ENCODE measurements at places on chromosomes 6 and 20.
A peak's percentile ranks its signal among the peaks of the same experiment; 100 is the strongest.

DNA sequence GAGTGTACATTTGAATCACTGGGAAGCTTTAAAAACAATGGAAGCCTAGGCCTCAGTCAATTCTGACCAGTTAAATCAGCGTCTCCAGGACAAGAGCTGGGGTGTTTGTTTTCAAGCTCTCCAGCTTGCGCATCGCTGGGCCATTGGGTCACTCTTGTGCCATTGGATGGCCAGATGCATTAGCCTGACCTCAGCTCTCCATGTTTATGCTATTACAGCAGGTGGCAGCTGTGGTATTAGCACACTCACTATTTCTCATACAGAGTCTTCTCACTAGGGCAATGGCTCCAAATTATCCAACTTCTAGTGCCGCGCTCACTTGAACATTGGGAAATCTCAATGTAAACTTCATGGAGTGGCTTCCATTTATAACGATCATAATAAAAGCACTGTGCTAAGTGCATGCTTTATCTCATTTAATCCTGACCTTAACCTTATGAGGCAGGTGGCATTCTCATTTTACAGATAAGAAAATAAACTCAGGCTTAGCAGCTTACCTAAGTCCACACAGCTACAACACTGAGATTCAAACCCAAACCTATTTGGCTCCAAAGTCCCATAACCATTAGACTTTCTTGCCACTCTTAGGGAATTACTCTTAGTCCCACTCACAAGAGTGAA, 108.8 kb downstream of the PPP1R14C start:
- DNase-seq = no peak

DNA sequence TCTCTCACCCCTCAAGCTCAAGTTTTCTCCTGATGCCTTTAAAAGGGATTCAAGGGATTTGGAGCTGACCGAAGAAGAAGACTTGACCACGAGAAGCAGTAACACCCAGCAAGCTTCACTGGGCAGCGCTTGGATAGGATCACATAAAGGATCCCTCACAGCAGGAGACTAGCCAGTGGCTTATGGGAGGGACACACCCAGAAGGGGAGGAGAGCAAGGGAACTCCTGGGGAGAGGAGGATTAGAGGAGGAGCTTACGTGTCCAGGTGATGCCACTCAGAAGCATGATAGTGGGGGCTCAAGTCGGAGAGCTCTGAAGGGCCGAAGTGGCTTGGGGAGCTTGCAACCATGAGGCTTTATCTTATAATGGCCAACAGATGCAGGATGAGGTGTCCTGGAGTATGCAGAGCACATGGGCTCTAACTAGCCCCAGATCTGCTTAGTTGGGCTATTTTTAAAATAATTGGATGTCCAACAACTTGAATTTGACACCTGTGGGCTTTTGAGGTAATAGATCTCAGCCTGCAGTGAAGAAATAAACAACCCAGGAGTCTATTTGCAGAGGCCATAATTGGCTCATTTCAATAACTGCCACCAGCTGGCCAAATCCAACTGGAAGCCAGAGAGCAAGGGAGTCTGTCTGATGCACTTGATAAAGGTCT, 137.9 kb upstream of the EXOC2 start:
- no peak for DNase-seq

DNA sequence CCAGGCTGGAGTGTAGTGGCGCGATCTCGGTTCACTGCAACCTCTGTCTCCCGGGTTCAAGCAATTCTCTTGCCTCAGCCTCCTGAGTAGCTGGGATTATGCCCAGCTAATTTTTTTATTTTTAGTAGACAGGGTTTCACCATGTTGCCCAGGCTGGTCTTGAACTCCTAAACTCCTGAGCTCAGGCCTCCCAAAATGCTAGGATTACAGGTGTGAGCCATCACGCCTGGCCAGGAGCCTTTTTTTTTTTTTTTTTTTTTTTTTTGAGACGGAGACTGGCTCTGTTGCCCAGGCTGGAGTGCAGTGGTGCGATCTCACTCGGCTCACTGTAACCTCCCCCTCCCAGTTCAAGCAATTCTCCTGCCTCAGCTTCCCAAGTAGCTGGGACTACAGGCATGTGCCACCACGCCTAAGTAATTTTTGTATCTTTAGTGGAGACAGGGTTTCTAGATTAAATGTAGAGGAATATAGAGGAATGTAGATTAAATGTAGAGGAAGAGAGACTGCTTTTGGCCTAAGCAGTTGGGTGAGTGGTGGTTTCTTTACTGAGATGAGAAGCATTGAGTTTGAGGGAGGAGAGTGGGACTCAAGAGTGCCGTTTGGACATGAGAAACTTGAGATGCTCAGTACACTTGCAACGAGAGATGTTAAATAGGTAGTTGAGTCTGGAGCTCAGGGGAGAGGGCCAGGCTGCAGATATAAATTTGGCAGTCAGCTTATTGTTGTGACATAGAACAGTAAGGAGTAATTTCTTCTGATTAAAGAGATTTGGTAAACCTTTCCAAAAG, 16.7 kb downstream of the VAPB start:
- no peak for DNase-seq

DNA sequence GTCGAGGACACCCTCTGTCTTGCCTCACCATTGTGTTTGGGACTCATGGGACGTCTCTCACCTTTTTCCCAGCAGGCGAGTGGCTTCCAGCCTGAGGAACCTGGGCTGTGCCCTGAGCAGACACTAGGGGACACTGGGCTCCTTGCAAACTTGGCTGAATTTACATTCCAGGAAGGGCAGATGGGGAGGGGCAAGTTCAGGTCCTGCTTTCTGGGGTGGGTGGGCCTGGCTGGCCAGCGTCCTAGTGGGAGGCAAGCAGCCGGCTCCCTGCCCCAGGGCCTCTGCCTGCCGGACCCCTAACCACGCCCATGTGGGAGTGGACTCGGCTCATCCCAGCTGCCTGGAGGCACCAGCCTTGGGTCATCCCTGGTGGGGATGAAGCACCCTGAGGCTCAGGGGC, 48.2 kb upstream of the MLN start:
- no peak for DNase-seq

DNA sequence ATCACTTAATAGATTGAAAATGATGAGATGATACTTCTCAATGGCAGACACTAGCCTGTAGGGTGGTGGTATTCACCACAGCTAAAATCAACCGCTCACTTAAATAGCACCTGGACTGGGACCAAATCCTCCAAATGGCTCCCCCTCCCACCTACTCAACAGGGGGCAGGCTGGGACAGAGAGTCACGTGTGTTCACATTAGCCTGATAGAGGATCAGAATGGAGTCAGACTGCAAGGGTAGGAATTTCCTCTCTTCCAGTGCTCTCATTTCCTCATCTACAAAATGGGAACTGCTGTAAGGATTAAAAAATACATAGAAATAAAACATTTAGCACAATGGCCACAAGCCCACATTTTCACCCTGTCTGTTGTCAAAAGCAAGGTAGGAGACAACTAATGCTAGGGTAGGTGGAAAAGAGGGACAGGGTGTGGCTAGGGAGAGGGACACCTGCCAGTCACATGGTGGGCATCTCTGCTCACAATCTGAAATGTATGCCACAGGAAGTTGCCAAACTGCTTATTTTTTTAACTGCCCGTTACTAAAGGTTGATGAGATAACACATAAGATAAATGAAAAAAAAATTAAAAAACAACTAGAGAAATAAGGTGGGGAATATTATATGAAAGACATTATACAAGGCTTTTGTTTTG, 55.3 kb downstream of the BACH2 start:
- no peak for DNase-seq

DNA sequence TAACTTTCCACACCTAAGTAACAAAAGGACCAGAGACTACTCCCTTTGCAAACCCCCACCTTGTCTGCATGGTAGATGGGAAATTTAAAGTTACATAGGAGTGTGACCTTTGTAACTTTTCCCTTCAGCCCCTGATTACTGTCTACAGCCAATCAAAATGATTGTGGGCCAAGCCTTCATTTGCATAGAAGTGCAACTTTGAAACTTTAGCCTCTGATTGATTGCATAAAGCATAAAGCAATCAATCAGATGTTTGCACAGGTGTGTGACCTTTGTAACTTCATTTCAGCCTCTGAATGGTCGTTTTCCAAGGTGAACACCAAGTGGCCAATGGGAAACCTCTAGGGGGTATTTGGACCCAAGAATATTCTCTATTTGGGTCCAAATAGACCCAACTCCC, 46.1 kb downstream of the PRKN start:
- no peak for DNase-seq

DNA sequence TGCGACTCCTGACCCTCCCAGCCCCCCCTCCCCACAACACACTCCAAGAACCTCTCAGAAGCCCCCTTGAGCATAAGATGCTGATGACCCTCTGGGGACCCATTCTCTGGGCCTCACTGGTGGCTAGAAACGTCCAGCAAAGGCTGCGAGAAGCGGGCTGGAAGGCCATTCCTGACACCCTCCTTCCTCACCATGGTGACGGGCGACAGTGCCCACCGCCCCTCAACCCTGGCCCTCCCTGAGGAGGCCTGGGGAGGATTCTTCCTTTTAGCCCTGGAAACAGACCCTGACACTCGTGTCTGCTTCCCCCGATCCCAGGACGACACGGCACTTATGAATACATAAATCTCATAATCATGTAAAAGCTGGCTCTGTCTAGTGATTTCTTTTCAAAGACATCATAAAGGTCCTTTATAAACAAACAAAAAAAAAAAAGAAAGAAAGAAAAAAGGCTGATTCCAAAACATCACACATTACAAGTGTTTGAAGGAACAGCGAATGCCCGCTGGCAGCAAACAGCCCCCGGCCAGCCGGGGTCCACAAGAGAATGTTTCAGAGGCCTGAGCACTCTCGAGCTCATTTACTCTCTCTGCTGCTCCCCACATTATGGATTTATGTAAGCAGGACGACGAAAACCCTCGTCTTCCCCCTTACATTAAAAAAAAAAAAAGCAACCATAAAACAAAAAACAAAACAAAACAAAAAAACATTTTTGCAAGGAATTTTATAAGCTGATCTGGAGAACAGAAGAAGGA, 40.7 kb downstream of the PREX1 start:
- DNase-seq = no peak

GRCh38 chr6:13014504-13015378, 298.2 kb downstream of the PHACTR1 start:
- DNase-seq = no peak

DNA sequence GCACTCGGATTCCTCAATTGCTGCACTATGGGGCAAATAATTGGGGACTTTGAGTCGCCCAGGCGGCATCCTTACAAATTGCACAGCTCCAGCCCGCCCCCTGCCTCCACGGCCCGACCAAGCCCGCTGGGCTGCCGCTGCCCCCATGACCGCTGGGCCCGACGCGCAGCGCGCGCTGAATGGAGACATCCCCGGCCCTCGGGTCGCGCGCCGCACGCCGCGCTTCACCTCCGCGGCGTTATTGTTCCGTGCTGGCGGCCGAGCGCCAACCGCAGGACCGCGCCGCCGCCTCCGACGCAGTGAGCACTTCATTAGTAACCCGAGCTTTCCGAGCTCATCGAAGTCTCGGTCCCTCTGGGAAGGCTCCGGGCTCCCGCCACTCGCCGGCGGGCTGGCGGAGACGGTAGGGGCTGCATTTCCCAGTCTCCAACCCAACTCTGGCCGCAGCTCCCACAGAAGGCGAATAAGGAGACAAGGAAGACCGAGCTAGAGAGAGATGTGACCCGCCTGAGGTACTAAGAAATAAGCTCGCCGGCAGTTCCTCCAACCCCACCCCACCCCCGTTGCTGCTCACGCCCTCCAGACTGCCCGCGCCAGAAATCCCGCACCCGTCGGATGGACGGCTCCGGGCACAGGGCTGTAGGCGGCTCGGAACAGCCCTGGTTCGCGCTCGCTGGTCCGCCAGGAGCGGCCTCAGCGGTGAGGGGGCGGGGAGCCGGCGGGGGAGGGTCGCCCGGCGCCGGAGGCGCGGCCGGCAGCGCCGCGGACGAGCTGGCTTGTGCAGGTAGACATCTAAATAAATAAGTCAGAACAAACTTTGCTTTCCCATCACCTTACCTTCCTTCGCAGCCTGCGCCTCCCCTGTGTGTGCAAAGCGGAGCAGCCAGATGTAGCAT, 703 bp downstream of the EPHA7 start:
- no peak for DNase-seq

- no peak for DNase-seq
Measured at GRCh38 chr20:45294003-45294368, 12.7 kb upstream of the RBPJL start.

GRCh38 chr6:92354270-92354829, 1065.0 kb downstream of the EPHA7 start:
- DNase-seq = no peak

GRCh38 chr20:35087355-35087754, 5.3 kb downstream of the TRPC4AP start:
- DNase-seq = no peak

- DNase-seq = no peak
Measured at GRCh38 chr6:116761779-116762178, 3.7 kb downstream of the FAM162B start.

DNA sequence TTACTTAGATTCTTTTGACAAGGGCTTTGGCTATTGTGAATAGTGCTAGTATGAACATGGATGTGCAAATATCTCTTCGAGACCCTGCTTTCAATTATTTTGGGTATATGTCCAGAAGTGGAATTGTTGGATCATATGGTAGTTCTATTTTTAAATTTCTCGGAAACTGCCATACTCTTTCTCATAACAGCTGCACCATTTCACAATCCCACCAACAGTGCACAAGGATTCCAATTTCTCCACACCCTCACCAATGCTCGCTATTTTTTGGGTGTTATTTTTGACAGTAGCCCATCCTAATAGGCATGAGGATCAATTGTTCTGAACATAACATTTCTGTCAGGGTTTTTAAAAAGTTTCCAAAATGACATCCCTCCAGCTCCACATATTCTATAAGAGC, 69.2 kb upstream of the ESR1 start:
- no peak for DNase-seq

DNA sequence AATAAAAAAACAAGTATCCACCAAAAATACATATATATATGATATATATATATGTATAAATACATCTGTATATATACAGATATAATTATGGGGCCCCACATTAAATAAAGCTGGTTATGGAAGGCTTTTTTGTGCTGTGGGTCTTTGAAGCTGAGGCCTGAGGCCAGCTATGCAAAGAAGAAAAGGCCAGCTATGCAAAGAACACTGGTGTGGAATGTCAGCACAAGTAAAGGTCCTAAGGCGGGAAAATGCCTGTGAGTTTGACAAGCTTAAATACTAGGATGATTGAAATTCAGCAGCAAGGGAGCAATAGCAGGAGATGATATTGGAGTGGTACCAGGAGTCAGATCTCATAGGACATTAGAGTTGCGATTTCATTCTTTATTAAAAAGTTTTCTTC, 25.2 kb downstream of the ADGRF1 start:
- DNase-seq = no peak

GRCh38 chr20:11216451-11217314, 542.9 kb upstream of the JAG1 start:
- no peak for DNase-seq

DNA sequence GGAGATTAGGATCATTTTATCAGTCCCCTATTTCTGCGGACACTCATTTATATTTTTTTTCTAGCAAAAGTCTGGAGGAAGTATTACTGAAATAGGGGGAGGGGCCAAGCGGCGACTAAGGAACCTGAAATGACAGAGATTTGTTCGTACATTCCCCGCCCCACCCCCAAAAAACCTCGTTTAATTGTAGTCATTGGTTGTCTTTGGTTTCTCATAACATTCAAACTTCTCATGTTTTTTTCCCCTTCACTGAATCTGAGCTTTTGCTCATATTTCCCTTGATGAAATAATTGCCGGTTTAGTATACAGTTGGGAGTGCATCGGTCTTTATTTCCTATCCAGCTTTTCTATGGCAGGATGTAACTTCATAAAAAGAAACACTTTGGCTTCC, 768 bp upstream of the FYN start:
- DNase-seq = peak; percentile 36

GRCh38 chr6:117536317-117536716, 53.8 kb downstream of the DCBLD1 start:
- DNase-seq = no peak

Data from stimulated activated CD4-positive, alpha-beta T cell treated with anti-CD3 and anti-CD28 coated beads, Interleukin-15, amount 100 ng/mL, for 1 hour (primary cell).